SJSA1 (cell line): ENCODE measurements at places on chromosomes 11 and 22. TPM values are rescaled to one million over a fixed set of nuclear protein-coding genes. Genes with fewer than 3 reads are reported as not detected.
A peak's percentile ranks its signal among the peaks of the same experiment; 100 is the strongest.

DNA sequence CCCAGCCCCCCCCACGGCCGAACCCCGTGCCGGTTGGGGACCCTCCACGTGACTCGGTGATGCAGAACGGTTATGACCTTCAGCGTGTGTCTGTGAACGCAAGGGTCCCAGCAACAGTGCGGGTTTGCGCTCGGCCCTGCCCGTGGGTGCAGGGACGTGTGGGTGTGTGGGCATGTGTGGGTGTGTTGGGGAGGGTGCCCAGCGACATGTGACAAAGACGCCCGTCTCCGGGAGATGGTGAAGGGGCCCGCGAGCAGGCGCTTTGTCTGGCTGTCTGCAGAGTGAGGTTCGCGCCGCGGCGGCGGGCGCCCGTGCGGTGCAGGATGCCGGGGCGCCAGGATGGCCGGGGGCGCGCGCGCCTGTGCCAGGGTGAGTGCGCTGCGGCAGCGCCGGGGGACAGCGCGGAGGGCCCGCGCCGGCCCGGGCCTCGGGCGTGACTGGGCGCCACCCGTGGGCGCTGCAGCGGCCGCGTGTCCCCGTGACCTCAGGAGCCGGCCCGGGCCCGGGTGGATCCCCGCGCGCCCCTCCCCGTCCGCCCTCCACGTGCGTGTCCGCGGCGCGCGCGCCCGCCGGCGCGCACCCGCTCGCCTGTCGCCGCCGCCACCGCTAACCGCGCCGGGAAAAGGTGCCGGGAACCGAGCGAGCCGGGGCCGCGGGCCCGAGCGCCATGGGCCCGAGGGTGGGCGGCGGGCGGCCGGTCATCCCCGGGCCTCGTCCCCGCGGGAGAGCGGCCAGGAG, at the start of gene LRFN4:
Gene LRFN4 (plus strand): TSS at position 569 of the 738 bp plus-strand sequence. CDS start 681 bp downstream, outside the sequence.
- peak; percentile 93 for DNase-seq
- H3K4me3 ChIP-seq: peak within 1 kb of the TSS; percentile 87

DNA sequence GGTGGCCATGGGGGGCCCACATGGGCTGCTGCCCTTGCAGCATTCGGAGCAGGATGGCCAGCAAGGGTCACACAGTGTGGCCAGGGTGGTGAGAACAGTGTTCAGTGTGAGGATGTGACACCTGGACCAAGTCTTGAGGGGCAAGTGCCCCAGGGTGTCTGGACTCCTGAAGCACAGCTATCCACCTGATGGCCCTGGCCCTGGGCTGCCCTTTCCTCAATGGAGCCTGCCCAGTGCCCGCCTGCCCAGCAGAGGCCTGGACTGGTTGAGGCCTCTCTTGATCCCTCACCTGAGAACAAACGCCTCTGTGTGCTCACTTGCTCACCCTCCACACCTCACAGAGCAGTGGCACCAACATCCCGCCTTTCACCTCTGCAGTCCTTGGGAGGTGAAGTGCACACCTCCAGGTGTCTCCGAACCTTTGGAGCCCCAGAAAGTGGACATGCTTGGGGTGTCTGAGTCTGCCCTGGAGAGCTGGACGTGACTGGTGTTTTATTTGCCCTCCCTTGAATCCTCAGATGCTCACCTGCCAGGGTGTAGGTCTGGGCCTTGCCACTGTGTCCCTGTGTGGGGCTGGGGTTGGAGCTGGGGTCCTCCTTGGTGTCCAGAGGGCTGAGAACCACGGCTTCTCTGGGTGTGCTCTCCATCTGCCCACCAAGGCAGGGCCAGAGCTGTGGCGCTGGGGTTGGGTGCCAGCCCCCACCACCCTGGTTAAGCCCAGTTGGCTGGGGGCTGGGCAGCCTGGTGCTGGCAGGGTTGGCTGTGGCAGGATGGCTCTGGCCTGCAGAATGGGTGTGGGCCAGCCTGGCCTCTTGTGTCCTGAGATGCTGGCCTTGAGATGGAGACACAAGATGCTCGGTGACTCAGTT, 3.8 kb upstream of the MUC2 start:
- H3K27ac ChIP-seq: no peak overlapping the region
- no peak for DNase-seq
- no peak overlapping the region for H3K4me3 ChIP-seq
- peaks cover 22% of the 10 kb centered on the region for H3K4me1 ChIP-seq
- H3K36me3 ChIP-seq: no peaks in the 10 kb centered on the region

The RAC2 gene
- 2.0 and 2.1 TPM in 2 replicates for total RNA-seq

GRCh38 chr11:19683862-19684491, 28.7 kb upstream of the NAV2 start:
- peaks cover 19% of the 10 kb centered on the region for H3K4me1 ChIP-seq
- no peak for DNase-seq
- no peak overlapping the region for H3K27ac ChIP-seq
- H3K27me3 ChIP-seq: no peaks in the 10 kb centered on the region

The CCDC81 gene
- 18.2 and 37.4 TPM in 2 replicates for total RNA-seq

DNA sequence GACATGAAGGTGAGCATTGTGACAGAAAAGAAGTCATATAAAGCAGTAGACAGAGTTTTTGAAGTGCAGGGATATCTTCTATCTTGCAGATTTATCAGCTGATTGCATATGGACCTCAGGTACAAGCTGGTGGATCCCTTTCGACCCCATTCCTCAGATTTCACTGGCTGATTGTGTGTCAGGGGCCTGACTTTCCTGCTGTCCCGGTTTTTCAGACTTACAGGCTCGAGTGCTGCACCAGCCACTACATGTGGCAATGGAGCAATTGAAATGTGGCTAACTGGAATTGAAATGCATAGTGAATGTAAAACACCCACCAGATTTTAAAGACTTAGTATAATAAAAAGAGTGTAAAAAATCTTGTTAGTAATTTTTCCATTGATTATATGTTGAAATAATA, 50.3 kb downstream of the CLMP start:
- H3K27ac ChIP-seq: no peak overlapping the region
- no peaks in the 10 kb centered on the region for H3K36me3 ChIP-seq
- H3K4me3 ChIP-seq: no peak overlapping the region
- no peaks in the 10 kb centered on the region for H3K27me3 ChIP-seq
- H3K4me1 ChIP-seq: peaks cover 22% of the 10 kb centered on the region
- DNase-seq: no peak

GRCh38 chr11:11135820-11136476, 217.1 kb downstream of the CSNK2A3 start:
- H3K4me3 ChIP-seq: no peak overlapping the region
- no peaks in the 10 kb centered on the region for H3K27me3 ChIP-seq
- DNase-seq: no peak
- no peaks in the 10 kb centered on the region for H3K4me1 ChIP-seq
- no peaks in the 10 kb centered on the region for H3K36me3 ChIP-seq

- no peaks in the 10 kb centered on the region for H3K36me3 ChIP-seq
- DNase-seq: no peak
- peak overlapping the region; percentile 42; the same call in 1 of the 2 replicates for H3K27ac ChIP-seq
- peaks cover 14% of the 10 kb centered on the region for H3K4me1 ChIP-seq
- 0 out of 2 replicates have a peak overlapping the region, but pooled peaks have one; percentile 3 for H3K4me3 ChIP-seq
These were observed 76.0 kb upstream of the MTMR2 start for GRCh38 chr11:95999711-96000406.

DNA sequence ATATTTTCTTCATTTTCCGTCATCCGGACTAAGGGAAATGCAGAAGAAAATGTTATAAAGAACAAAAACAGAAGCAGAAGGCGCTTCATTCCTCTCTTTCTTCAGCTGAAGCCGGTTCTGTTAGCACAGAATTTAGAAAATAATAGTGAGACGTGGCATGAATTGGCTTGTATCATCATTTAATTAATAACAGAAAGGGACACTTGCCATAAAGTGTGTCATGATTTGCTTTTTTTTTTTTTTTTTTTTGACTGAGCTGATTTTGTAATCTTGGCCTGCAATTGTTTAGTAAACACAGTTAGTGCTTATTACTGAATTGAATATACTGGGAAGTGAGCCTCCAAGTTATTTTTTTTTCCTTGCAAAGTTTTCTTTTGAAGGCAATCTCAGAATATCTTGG, at the start of gene MMP27:
Gene MMP27 (minus strand): TSS at position 144 of the 400 bp plus-strand sequence. CDS start 55 bp downstream, at position 89.
- H3K4me3 ChIP-seq: no peak within 1 kb of the TSS
- H3K27me3 ChIP-seq: no peaks in the 10 kb centered on the region
- H3K27ac ChIP-seq: no peak within 1 kb of the TSS
- H3K4me1 ChIP-seq: no peaks in the 10 kb centered on the region

- no peak for DNase-seq
- H3K27me3 ChIP-seq: no peaks in the 10 kb centered on the region
- no peaks in the 10 kb centered on the region for H3K36me3 ChIP-seq
- H3K4me1 ChIP-seq: no peaks in the 10 kb centered on the region
These were observed 231.6 kb downstream of the OPCML start for GRCh38 chr11:133300666-133301065.

DNA sequence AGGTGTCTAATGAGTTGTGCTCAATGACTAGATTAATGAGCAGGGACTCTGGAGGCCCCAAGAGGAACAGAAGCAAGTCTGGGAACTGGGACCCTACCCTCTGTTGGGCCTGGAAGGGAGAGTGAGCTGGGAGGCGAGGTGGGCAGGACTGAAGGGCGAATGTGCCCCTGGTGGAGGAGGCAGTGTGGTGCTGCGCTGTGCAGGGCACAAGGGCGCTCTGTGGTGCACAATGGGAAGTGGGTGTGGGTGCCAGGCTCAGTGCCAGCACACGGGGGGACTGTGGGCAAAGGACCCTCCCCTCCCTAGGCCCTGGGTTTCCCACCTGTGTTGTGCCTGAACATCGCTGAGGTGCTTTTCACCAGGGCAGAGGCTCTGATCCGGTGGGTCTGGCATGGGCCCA, 57.5 kb upstream of the TTLL12 start:
- H3K4me1 ChIP-seq: no peaks in the 10 kb centered on the region
- H3K27me3 ChIP-seq: peaks cover 11% of the 10 kb centered on the region; the same call in 1 of the 2 replicates
- H3K27ac ChIP-seq: no peak overlapping the region
- no peaks in the 10 kb centered on the region for H3K36me3 ChIP-seq
- DNase-seq: no peak
- H3K4me3 ChIP-seq: no peak overlapping the region

- DNase-seq: no peak
- H3K27me3 ChIP-seq: no peaks in the 10 kb centered on the region
- H3K4me1 ChIP-seq: no peaks in the 10 kb centered on the region
- H3K4me3 ChIP-seq: no peak within 1 kb of the TSS
- H3K36me3 ChIP-seq: no peaks in the 10 kb centered on the region
- no peak within 1 kb of the TSS for H3K27ac ChIP-seq
These were observed at the start of gene POU2AF1 for GRCh38 chr11:111378861-111379601. Gene POU2AF1, minus strand, starts transcription at chr11:111379275. Its CDS starts 98 bp downstream, at chr11:111379177.

- no peak for DNase-seq
- no peak overlapping the region for H3K4me3 ChIP-seq
- H3K27me3 ChIP-seq: peaks cover 9% of the 10 kb centered on the region; the same call in 1 of the 2 replicates
- H3K27ac ChIP-seq: no peak overlapping the region
These were observed 1.0 kb upstream of the GLB1L2 start for GRCh38 chr11:134330611-134331353.

The FOSL1 gene
- 72.1 and 97.5 TPM in 2 replicates for total RNA-seq

The OR52J3 gene
- total RNA-seq: not detected in 2 replicates

The ZDHHC24 gene
- 17.9 and 18.3 TPM in 2 replicates for total RNA-seq

- DNase-seq: no peak
- no peaks in the 10 kb centered on the region; the same call in 1 of the 2 replicates for H3K36me3 ChIP-seq
- H3K27me3 ChIP-seq: no peaks in the 10 kb centered on the region
- H3K27ac ChIP-seq: no peak overlapping the region
- H3K4me3 ChIP-seq: no peak overlapping the region
These were observed 21.3 kb downstream of the NADSYN1 start for GRCh38 chr11:71474141-71474770.

DNA sequence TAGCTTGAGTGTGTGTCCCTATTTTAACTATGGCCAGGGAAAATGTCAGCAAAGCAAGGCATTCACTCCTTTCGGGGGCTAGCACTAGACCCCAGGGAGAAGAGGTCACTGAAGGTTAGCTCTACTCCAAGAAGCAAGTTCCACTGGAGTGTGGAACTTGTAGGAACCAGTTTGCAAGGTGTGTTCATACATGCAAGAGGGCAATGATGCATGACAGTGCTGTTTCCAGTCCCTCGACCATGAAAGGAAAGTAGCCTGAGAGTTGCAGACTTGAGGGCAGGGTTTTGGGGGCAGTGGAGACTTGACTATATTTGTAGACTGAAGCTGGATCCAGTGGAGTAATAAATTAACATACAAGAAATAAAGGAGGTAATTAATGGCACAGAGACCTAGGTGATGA, 21.6 kb upstream of the SLC36A4 start:
- H3K36me3 ChIP-seq: no peaks in the 10 kb centered on the region
- no peak overlapping the region for H3K27ac ChIP-seq
- no peaks in the 10 kb centered on the region for H3K27me3 ChIP-seq
- no peak for DNase-seq

GRCh38 chr11:103067118-103067517, 24.8 kb downstream of the DCUN1D5 start:
- no peaks in the 10 kb centered on the region for H3K4me1 ChIP-seq
- DNase-seq: no peak
- no peaks in the 10 kb centered on the region; the same call in 1 of the 2 replicates for H3K36me3 ChIP-seq
- H3K27me3 ChIP-seq: no peaks in the 10 kb centered on the region
- H3K4me3 ChIP-seq: no peak overlapping the region
- H3K27ac ChIP-seq: no peak overlapping the region

DNA sequence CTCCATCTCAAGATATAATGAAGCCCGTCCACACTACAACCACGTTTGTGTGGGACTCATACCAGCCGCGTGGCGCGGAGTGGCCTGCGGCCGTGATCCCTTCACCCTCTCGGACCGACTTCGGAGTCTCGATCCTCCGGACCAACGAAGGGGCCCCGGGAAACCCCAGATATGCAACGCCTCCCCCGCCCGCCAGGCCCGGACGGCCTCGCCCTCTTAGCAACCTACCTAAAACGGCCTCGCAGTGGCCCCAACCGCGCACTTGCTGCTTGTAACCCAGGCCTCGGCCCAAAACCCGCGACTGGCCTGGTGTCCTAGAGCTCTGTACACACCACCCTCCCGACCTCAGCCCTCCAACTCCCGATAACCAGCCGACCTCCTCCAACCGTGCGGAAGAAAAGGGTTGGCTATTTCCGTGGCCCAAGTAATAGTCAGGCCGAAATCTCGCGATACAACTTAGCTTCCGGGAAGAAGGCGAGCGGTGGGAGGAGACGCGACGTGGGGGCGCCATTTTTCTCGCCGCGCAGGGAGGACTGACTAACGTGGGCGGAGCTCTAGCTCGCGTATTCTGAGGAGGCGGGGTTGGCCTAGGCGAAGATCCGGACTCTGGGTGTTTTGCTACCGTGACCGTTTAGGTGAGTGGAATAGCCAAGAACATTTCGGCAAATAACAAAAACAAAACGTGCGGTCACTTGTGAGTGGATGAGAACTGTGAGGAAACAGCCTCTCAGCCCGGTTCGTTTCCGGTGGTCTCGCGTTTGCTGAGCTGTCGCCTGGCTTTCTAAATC, at the start of the genes C11orf54 and TAF1D:
Gene C11orf54 (plus strand): TSS at position 579 of the 788 bp plus-strand sequence. CDS start 5,722 bp downstream, outside the sequence.
Gene TAF1D (minus strand): TSS at position 402 of the 788 bp plus-strand sequence. CDS start 2,191 bp downstream, outside the sequence.
- peaks cover 16% of the 10 kb centered on the region; the same call in 1 of the 2 replicates for H3K4me1 ChIP-seq
- H3K4me3 ChIP-seq: peak within 1 kb of the TSS; percentile 73

DNA sequence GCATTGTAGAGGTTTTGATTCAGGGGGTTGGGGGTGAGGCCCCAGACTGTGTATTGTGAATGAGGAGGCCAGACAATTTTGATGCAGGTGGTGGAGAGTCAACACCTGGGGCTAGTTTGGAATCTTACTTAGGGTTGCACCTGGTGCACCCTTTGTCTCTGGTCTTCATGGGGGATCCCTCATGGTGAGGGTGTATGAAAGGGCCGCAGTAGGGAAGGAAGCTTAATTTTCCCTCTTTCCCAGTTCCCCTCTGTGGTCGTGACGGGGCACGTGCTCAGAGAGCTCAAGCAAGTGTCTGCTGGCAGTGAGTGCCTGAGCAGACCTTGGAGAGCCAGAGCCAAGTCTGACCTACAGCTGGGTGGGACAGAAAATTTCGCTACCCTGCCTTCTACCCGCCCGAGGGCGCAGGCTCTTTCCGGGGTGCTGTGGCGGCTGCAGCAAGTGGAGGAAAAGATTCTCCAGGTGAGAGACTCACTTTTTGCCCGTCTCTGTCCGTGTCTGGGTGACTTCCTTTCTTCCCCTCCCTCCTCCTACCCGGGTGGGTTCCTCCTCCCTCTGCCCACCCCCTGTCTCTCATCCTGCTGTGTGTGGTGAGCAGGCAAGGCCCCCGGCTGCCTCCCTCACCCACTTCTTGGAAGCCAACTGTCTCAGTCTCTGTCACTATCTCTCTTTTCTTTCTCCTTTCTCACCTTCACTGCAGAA, 131.7 kb downstream of the MICAL2 start:
- peaks cover 41% of the 10 kb centered on the region for H3K36me3 ChIP-seq
- H3K27ac ChIP-seq: no peak overlapping the region
- H3K4me3 ChIP-seq: no peak overlapping the region
- DNase-seq: no peak
